COLO829 (cell line): ENCODE measurements at places on chromosomes 4 and X.
A peak's percentile ranks its signal among the peaks of the same experiment; 100 is the strongest.

GRCh38 chr4:140250989-140251552, 97.1 kb upstream of the MAML3 start:
- no peak for DNase-seq

GRCh38 chrX:13699183-13699826, 10.4 kb downstream of the RAB9A start:
- DNase-seq: no peak

DNA sequence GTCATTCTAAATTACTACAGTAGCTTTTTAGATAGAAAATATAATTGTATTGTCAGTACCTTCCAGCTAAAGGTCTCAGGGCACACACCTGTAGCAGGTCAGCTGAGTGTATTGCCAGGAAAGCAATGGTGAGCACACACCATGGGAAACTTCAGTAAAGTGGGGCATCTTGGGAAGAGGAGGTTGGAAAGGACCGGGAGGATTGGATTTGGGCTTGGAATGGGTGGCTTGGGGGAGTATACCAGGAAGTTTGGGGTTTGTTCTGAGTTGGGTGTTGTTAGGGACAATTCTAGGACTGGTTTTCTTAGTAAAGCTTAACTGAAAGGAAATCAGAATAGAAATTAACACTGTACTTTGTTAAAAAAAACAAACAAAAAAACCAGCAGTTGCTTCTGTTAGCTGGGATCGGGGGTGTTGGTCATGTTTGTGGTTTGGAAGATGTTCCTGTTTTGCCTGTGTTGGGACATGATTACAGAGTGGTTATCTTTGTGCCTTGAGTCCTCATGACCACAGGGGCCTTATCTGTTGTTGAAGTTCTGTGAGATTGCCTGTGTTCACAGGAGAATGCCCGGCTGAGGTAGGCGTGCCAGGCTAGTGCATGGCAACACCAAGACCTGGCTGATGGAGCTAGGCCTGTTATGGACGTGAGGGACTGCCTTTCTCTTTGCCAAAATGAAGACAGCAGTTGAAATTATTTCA, 35.1 kb downstream of the PRIMPOL start:
- DNase-seq: no peak

- DNase-seq: no peak
Observed at GRCh38 chrX:102042372-102043325, 82.8 kb upstream of the TCEAL2 start.

DNA sequence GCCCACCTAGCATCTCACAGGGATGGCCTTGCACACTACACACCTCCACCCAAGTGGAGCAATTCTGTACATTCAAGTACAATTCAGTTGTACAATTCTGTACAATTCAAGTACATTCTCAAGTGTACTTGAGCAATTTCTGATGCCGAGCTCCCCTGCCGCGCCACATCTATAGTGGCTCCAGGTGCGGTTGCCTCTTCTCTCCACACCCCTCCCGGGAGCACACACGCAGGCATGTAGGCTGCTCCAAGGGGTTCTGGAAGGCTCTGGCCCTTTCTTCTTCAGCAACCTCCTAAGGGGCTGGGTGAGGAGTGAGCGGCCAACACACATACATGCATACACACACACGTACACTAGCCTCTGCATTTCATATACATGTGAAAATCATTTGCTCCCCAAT, 18.9 kb upstream of the DUSP9 start:
- no peak for DNase-seq

- DNase-seq: peak; percentile 41
Observed at GRCh38 chr4:74873545-74874301, 59.2 kb upstream of the PARM1 start.

GRCh38 chrX:134625315-134625718, 33.0 kb downstream of the PLAC1 start:
- DNase-seq: no peak

GRCh38 chrX:150454508-150455214, 91.5 kb downstream of the MAMLD1 start:
- no peak for DNase-seq

DNA sequence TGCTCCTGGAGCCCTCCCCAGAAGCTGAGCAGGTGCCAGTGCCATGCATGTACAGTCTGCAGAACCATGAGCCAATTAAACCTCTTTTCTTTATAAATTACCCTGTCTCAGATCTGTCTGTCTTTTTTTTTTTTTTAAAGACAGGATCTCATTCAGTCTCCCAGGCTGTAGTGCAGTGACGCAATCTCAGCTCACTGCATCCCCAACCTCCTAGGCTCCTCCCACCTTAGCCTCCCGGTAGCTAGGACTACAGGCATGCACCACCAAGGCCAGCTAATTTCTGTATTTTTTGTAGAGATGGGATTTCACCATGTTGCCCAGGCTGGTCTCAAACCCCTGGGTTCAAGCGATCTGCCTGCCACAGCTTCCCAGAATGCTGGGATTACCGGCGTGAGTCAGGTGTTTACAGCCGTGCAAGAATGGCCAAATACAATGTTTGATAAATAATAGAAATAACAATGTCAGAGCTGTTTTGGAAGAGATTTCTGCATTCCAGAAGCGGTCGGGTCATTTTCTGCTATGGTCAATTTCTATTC, 68.8 kb downstream of the SLC2A9 start:
- DNase-seq: no peak

DNA sequence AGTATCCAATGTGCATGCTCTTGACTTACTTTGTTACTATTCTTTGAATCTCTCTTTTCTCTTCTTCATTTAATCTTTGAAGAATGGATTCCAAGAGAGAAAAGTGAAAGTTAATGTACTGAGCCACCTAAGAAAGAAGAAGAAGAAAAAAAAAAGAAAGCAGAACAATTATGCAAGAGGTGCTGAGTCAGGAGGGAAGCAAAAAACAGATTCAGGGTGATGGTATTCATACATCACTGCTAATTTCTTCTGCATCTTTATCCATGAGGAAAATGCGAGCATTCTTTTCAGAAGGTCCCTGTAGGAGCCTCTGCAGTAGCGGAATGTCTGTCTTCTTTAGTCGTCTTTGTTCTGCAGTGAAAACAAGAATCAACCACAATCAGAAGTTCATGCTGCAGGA, 43.9 kb downstream of the RASSF6 start:
- DNase-seq: no peak

DNA sequence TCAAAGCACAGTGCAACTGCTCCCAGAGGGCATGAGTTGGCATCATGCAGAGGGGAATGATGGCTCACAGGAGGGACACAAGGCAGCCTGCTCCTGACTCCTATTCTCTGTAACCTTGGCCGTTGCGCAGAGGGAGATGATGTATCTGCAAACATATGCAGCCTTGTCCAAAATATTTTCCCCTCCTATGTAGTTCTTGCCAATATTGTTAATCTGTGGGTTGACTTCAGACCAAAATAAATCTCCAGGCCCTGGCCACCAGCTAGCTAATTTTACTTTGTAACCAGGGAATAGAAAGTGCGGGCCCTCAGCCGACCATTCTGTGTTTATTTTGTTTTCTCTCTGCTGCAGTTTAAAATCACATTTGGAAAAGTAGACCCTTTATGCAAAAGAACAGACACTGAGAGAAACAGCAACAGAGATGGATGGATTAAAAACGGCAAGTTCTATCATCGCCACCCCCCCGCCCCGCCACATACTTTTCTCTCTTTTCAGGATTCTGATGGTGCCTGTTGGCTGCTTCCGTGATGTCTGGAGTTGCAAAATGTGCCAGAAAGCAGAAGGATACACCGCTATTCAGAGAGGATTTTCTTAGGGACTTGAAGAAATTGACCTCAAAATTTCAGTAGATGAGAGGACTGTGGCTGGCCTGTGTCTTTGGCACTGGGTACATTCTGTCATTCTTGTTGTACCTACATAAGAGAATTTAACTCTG, 185.3 kb upstream of the BCOR start:
- no peak for DNase-seq

GRCh38 chr4:92733231-92733630, 429.5 kb downstream of the GRID2 start:
- DNase-seq: no peak

DNA sequence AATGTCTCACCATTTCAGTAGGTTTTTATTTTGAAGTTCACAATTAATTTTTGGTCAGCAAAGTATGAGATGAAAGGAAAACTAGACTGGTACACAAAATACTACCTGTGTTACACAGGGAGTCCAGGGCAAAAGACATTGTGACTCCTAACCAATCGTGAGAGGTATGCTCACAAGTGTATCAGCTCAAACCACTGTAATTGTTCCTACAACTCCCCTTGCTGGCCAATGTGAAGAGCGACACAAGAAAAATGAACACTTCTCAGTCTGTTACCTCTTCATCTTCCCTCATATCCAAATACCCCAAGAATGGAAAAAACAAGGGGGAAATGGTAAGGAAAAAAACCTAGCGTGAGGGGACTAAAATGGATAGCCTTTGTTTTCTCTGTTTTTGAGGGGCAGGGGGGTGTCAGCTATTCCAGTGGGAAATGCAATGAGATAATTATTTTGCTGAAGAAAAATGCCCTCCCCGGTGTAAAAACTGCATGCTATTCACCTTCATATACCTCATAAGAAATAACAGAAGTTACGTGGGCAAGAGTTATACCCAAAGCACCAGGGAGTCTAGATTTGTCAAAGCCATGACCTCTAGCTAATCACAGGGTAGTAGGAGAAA, 30.6 kb upstream of the NSUN7 start:
- DNase-seq: no peak

GRCh38 chr4:142088906-142089305, 452.5 kb downstream of the IL15 start:
- DNase-seq: no peak

GRCh38 chrX:31099536-31100090, 27.8 kb upstream of the FTHL17 start:
- no peak for DNase-seq

- DNase-seq: peak; percentile 9
Observed at GRCh38 chrX:110699109-110699508, 96.5 kb downstream of the CHRDL1 start.

DNA sequence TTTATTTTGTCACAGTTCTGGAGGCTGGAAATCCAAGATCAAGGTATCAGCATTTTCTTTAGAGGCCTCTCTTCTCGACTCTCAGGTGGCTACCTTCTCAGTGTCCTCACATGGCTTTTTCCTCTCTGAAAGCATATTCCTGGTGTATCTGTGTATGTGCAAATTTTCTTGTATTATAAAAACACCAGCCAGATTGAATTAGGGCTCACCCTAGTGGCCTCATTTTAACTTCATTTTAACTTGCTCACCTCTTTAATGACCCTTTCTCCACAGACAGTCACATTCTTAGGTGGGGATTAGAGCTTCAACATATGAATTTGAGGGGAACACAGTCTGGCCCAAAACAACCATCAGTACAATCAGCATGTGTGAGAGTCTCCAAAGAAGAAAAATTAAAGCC, 542.4 kb upstream of the FAM241A start:
- no peak for DNase-seq

- no peak for DNase-seq
Observed at GRCh38 chr4:98966926-98967325, 28.6 kb upstream of the METAP1 start.

- no peak for DNase-seq
Observed at GRCh38 chrX:152480269-152481212, 29.4 kb upstream of the GABRA3 start.

DNA sequence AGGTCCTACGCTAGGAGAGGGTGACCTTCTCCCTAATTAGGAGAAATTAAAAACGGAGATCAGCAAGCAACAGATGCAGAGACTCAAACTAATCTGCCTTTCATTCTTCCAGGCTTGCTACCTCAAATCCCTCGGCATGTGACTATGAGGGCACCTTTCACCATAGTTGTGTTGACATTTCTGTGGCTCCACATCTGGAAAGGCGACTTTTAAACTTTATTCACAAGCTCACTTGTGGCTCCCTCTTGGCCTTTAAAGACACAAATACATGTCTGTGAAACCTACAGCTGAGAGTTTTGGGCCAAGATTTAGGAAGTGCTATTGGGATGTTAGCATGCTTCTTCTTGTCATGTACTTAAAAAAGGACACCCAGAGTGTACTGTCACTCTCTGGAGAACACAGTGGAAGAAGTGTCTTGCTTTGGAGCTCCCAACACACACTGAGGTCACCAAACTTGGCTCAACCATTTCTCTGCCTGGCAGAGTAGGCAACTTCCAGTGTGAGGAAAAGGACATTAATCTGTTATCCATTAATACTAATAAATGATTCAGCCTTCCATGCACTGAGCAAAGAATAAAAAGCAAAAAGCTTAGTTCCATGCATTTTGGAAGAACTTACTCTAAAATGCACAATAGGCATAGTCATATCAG, 60.1 kb downstream of the LDB2 start:
- no peak for DNase-seq

- no peak for DNase-seq
Observed at GRCh38 chr4:85793233-85793585, 318.3 kb downstream of the ARHGAP24 start.

GRCh38 chrX:119640731-119641170, 34.5 kb upstream of the NKRF start:
- DNase-seq: no peak

DNA sequence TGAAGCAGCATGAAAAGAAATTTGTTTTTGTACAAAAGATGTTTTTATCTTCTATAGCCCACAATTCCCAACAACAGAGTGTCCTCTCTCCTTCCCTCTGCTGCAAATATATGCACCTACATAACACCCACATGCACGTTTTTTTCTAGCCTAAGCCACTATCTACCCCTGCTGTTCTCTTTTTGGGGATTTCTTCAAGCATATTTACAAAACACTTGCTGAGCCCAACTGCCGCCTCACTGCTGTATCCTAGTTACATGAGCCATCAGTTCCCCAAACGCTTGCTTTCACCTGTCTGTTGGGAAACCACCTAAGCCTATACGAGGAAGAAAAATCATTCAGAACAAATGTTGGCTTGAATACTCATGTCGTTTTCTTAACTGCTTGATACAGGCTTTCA, 127.2 kb downstream of the CHRNA9 start:
- DNase-seq: no peak

DNA sequence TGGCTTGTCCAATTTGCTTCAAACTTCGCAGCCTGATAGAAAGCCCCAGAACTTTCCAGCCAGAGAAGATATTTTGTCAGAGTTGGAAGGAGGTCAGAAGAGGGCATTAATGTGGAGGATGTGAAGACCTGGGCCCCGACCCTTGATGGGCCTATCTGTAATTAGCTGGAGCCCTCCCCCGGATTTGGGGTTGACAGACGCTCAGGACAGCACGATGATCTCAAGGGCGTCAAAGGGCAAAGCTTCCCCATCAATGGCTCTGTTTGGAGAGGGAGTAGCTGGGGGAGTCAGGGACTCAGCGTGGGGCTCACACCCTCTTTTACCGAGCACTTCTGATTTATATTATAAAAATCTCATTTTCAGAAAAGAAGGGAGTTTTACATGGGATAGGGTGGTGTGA, 59.0 kb upstream of the PPP2R3B start:
- DNase-seq: no peak

- no peak for DNase-seq
Observed at GRCh38 chrX:123771449-123772064, 38.7 kb upstream of the THOC2 start.

- no peak for DNase-seq
Observed at GRCh38 chrX:55638933-55639332, 15.7 kb downstream of the FOXR2 start.
